ENCODE measurements at places on chromosomes 6 and 20.

DNA sequence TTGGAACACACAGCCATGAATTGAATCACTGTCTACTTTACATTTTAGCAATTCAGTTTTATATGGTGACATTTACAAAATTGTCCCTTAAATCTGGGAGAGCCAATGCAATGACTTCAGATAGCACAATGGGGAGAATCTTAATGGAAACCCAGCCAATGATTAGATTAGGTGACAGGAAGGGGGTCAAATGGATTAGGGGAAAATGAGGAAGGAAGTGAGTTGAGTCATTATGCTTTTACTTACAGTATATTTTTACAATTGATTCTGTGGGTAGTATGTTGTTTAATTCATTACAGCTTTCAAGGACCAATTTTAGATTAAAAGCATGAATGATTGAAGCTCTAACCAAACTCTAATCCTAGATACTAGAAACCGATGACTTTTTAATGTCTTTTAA lies 229.8 kb downstream of the SOX4 start:
- H3K4me1 ChIP-seq: peaks cover 6% of the 10 kb centered on the region
- H3K27me3 ChIP-seq: no peaks in the 10 kb centered on the region
- no peak overlapping the region for H3K4me3 ChIP-seq
- DNase-seq: no peak
- no peak overlapping the region for H3K27ac ChIP-seq

GRCh38 chr6:31175971-31176370 lies 5.5 kb upstream of the POU5F1 start:
- no peaks in the 10 kb centered on the region for H3K36me3 ChIP-seq
- no peaks in the 10 kb centered on the region for H3K4me1 ChIP-seq
- H3K27me3 ChIP-seq: no peaks in the 10 kb centered on the region
- H3K27ac ChIP-seq: no peak overlapping the region

GRCh38 chr20:62575976-62576722 lies 66.2 kb upstream of the SLCO4A1 start:
- H3K4me1 ChIP-seq: peaks cover 11% of the 10 kb centered on the region
- H3K27ac ChIP-seq: no peak overlapping the region
- no peak overlapping the region for H3K4me3 ChIP-seq
- H3K27me3 ChIP-seq: peaks cover 17% of the 10 kb centered on the region
- DNase-seq: no peak
- H3K36me3 ChIP-seq: peaks cover 12% of the 10 kb centered on the region

DNA sequence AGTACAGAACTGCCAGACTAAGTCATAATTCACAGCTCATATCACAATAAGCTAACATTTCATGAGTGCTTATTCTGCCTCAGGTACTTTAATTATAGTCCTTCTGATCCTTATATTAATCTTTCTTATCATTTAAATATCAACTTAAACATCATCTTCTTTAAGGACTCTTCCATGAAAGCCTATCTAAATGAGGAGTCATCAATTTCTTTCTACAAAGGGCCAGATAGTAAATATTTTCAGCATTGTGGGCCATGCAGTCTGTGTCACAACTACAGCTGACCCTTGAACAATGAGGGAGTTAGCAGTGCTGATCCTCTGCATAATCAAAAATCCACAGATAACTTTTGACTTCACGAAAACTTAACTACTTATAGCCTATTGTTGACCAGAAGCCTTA lies 306.4 kb downstream of the TSHZ2 start:
- H3K27ac ChIP-seq: no peak overlapping the region
- H3K36me3 ChIP-seq: no peaks in the 10 kb centered on the region
- no peaks in the 10 kb centered on the region for H3K27me3 ChIP-seq
- no peaks in the 10 kb centered on the region for H3K4me1 ChIP-seq

- peak overlapping the region; percentile 93 for H3K27ac ChIP-seq
- no peaks in the 10 kb centered on the region for H3K27me3 ChIP-seq
- no peak overlapping the region for H3K4me3 ChIP-seq
- DNase-seq: no peak
Observed at GRCh38 chr20:62067547-62068260, 2.0 kb upstream of the TAF4 start.

GRCh38 chr20:3818155-3819151 lies 1.9 kb upstream of the AP5S1 start:
- H3K4me3 ChIP-seq: no peak overlapping the region
- peak overlapping the region; percentile 91 for H3K27ac ChIP-seq
- H3K27me3 ChIP-seq: no peaks in the 10 kb centered on the region
- peaks cover 39% of the 10 kb centered on the region for H3K4me1 ChIP-seq
- peaks cover 12% of the 10 kb centered on the region for H3K36me3 ChIP-seq

DNA sequence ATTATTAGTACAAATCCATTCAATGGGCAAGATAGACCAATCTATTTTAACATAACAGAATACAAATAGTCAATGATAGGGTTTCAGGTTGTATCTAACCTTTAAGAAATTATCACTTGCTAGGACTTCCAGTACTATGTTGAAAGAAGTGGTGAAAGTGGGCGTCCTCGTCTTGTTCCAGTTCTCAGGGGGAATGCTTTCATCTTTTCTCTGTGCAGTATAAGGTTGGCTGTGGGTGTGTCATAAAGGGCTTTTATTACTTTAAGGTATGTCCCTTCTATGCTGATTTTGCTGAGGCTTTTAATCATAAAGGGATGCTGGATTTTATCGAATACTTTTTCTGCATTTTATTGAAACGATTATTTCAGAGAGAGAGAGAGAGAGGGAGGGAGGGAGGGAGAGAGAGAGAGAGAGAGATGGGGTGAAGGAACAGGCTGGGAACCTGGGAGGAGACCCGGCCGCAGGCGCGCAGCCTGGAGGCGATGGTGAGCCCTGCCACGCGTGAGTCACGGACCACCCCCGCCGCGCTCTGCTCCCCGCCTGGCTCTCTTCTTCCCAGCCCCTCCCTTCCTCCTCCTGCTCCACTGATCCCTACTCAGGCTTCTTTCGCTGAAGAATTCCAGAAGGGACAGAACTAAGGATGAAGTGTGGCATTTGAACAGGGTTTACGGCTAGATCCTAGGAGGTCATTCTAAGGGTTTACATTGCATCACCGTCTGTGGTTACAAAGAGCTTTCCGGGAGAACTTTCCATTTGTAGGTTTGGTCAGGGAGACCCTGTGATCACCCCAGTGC lies 45.5 kb upstream of the HLA-E start:
- H3K4me1 ChIP-seq: peaks cover 5% of the 10 kb centered on the region
- no peak overlapping the region for H3K4me3 ChIP-seq
- H3K36me3 ChIP-seq: no peaks in the 10 kb centered on the region

DNA sequence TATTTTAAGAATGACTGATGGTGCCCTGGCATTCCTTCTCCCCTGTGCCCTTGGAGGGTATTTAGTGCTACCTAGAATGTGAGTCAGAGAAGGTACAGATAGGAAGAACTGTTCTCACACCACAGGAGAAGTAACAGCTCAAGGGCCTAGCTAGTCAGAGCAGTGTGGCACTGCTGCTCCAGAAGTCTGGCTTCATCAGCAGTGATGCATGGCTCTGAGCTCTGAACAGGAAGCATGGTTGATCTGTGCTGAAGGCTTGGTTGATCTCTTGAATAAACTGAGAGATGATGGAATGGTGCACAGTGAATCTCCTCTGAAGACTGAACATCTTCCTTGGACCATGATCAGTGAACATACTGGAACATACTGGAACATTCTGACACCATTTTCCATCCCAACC lies 425.3 kb upstream of the SLC35B3 start:
- no peaks in the 10 kb centered on the region for H3K27me3 ChIP-seq
- no peaks in the 10 kb centered on the region for H3K36me3 ChIP-seq
- no peaks in the 10 kb centered on the region for H3K4me1 ChIP-seq

GRCh38 chr6:12969966-12970365 lies 253.4 kb downstream of the PHACTR1 start:
- no peaks in the 10 kb centered on the region for H3K4me1 ChIP-seq
- DNase-seq: no peak
- H3K4me3 ChIP-seq: no peak overlapping the region
- H3K27ac ChIP-seq: no peak overlapping the region
- no peaks in the 10 kb centered on the region for H3K36me3 ChIP-seq

GRCh38 chr6:118905851-118906250 lies 11.9 kb downstream of the ASF1A start:
- H3K4me1 ChIP-seq: peaks cover 13% of the 10 kb centered on the region
- H3K4me3 ChIP-seq: no peak overlapping the region
- no peaks in the 10 kb centered on the region for H3K27me3 ChIP-seq
- peaks cover 62% of the 10 kb centered on the region for H3K36me3 ChIP-seq

- no peak overlapping the region for H3K4me3 ChIP-seq
- H3K4me1 ChIP-seq: peaks cover 10% of the 10 kb centered on the region
- no peaks in the 10 kb centered on the region for H3K27me3 ChIP-seq
Observed at GRCh38 chr6:134347885-134348805, 30.2 kb upstream of the SGK1 start.

GRCh38 chr6:142395768-142396231 lies 94.0 kb downstream of the ADGRG6 start:
- no peak overlapping the region for H3K27ac ChIP-seq
- no peaks in the 10 kb centered on the region for H3K36me3 ChIP-seq
- no peaks in the 10 kb centered on the region for H3K27me3 ChIP-seq
- H3K4me3 ChIP-seq: no peak overlapping the region

GRCh38 chr6:36851626-36852025 lies 12.4 kb upstream of the CPNE5 start:
- peak overlapping the region; percentile 60 for H3K27ac ChIP-seq
- no peak for DNase-seq
- no peaks in the 10 kb centered on the region for H3K27me3 ChIP-seq

- DNase-seq: no peak
- H3K27ac ChIP-seq: no peak overlapping the region
- no peaks in the 10 kb centered on the region for H3K36me3 ChIP-seq
- no peaks in the 10 kb centered on the region for H3K4me1 ChIP-seq
- peaks cover 79% of the 10 kb centered on the region for H3K27me3 ChIP-seq
Observed at GRCh38 chr6:168318090-168318489, 1.5 kb downstream of the DACT2 start.

Data from esophagus muscularis mucosa (tissue), 4 donors.